ENCODE measurements at places on chromosomes 12 and 14.

DNA sequence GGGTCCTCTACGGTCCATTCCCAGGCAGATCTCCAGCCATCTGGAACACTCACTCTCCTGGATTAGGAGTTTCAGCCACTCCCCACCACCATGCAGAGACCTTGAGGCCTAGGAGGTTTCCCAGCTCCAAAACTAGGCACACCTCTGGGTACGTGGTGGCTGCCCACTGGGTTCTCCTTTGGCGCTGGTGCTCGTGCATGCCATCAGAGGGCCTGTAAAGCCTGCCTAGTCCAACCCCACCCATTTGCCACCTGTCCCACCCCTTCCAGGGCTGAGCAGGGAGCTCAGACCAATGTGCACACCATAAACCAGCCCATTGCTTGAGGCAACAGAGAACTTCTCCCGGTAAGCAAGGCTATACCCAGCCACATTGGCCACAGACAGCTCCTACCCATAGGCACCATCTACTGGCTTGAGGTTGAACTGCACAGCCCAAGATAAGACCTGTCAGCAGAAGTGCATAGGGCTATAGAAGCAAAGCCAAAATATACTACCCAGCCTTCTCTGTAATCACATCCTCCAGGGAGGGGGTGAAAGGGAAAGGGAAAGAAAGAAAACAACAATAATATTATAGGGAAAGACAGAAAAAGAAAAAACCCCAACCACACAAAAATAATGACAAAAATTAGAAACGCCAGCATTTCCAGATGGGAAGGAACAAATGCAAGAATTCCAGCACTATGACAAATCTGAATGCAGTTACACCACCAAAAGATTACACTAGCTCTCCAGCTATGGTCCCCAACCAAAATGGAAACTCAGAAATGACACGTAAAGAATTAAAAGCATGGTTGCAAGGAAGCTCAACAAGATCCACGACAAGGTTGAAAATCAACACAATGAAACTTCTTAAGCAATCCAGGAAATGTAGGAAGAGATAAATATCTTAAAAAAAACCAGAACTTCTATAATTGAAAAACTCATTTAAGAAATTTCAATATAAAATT, 111.9 kb upstream of the CCDC175 start:
- peak; percentile 53 for DNase-seq

GRCh38 chr14:81172881-81173280, 47.9 kb downstream of the GTF2A1 start:
- no peak for DNase-seq

DNA sequence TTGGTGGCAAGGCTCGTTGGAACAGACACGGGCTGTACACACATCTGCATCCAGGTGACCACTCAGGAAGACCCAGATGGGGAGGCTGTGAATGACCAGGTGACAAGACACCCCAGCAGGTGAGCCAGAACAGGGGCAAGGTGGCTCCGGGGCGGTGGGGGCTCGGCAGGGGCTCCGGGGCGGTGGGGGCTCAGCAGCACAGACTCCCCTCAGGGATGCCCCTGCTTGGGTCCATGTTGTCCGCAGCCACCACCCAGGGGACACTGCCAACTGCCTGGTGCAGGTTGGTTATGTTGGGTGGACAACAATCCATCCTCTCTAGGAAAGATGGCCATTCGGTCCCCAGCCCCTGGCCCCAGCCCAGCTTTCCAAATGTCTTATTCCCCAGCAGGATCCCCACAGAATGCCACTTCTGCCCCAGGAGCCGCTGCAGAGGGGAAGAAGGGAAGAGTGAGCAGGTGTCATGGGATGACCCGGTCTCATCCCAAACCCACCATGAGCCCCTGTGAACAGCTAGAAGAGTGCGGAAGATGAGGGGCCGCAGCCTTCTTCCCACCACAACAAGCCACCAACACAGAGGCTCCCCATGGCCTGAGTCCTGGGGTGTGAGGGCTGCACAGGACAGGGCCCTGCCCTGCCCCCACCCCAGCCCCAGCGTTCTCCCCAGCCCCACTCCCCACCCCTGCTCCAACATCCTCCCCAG, 31.4 kb upstream of the C14orf180 start:
- DNase-seq: no peak

- DNase-seq: no peak
These were observed 100.6 kb downstream of the TNFAIP2 start for GRCh38 chr14:103223818-103224352.

GRCh38 chr12:82723093-82723492, 36.4 kb downstream of the TMTC2 start:
- DNase-seq: no peak

GRCh38 chr14:59336098-59336497, 129.1 kb downstream of the GPR135 start:
- DNase-seq: no peak

- DNase-seq: no peak
These were observed 11.2 kb upstream of the PRPH start for GRCh38 chr12:49283541-49284429.

- no peak for DNase-seq
These were observed 164.4 kb downstream of the TSPAN9 start for GRCh38 chr12:3241621-3242020.

DNA sequence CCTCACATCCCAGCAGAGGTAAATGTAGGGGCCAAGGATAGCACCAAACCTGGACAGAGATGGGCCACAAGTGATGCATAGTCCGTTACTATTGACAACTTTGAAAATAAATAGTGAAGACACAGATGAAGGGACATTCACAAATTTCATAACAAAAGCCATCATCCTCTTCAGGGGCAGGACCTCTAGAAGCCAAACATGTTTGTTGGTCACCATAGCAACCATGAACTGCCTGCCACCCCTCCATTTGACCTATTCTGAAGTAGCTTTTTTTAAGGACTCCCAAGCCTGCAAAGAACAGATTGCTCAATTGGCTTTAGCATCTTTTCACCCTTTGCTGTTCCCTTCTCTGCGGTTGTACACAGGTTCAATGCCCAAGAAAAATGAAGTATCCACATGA, 35.7 kb upstream of the MDM1 start:
- DNase-seq: no peak

Data from KBM-7 (cell line).